NCI-H226 (cell line): ENCODE measurements at places on chromosomes 5 and 9.
A peak's percentile ranks its signal among the peaks of the same experiment; 100 is the strongest.

GRCh38 chr5:28328681-28329080 is 1290.3 kb upstream of the CDH9 start:
- DNase-seq, result peak; percentile 18

DNA sequence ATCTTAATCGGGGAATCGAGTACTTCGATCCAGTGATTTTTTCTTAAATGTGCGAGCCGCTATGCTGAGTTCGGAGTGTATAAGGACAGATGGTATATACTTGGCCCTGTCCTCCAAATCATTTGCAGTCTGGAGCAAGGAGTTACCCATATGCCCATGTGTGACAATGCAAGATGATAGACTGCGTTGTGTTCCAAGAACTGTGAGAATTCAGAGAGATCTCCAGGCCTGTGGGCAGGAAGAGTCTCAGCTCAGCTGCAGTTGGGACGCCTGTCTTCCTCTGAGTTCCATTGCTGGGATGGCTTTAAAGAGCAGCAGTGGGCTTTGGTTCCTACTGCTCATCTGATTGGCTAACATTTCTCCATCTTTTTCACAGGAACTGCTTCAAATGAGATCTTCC is 106.6 kb downstream of the ADAMTS16 start:
- no peak for DNase-seq

GRCh38 chr5:127997201-127997704 is 86.3 kb upstream of the SLC12A2 start:
- no peak for DNase-seq

DNA sequence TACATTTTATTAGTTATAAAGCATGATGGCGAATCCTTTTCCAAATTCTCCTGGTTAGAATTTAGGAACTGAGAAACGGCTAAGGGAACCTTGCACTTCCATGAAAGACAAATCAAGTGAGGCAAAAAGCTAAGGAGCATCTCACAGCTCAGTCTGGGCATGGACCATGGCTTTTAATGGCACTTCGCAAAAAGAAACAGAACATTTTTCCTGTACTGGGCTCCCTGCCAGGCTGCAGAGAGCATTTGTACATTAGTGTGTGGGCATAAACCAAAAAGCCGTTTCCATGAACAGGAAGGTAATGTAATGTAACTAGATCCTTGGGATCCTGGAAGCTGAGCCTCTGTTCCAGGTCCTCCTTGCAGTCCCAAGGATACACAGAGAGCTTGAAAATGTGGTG is 354.2 kb downstream of the MRPS30 start:
- no peak for DNase-seq

GRCh38 chr9:124840300-124840833 is 12.9 kb upstream of the WDR38 start:
- DNase-seq, result no peak

- peak; percentile 4 for DNase-seq
Observed at GRCh38 chr5:91797576-91797975, 414.5 kb upstream of the ARRDC3 start.

DNA sequence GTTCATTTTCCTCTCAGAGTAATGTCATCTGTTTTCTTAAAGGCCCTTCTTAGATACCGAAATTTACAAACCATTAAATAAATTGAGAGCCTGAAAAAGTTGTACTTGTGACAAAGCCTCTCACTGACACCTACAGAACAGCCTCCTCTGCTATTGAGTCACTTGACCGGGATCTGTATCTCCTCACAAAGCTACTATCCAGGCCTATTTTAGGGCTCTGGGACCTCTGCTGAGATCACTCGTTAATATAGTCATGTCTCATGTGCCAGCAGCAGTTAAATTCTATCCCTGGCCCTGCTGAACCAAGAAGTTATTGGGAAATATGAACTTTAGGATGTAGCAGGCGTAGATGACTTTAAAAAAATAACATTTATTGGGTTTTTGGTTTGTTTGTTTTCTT is 31.1 kb downstream of the FBXO38 start:
- DNase-seq, result no peak

DNA sequence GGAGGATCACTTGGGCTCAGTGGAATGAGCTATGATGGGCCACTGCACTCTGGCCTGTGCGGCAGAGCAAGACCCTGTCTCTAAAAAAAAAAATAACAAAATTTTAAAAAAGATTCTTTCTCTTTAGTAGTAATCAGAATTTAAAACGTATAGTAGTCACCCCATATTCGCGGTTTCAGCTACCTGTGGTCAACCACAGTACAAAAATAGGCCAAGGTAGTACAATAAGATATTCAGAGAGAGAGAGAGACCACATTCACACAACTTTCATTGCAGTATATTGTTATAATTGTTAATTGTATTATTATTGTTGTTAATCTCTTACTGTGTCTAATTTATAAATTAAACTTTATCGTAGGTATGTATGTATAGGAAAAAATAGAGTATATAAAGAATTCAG is 18.7 kb downstream of the INIP start:
- no peak for DNase-seq

DNA sequence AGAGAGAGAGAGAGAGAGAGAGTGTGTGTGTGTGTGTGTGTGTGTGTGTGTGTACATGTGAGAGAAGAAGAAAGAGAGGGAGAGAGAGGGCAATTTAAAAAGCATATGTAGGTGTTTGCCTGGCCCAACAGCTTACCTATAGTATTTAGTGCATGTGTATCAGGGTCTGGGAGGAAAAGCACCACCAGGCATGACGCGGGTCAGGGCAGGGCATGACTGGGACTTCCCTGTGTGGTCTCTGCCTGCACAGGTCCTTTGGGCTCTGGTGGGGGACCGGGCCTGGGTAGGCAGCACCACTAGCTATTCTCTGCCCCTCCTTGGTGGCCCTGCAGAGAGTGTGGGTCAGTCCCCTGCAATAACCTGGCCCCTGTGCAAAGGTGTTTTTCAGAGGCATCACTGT is 16.1 kb downstream of the IL9 start:
- no peak for DNase-seq

- no peak for DNase-seq
Observed at GRCh38 chr9:124552273-124552605, 45.0 kb upstream of the NR5A1 start.

DNA sequence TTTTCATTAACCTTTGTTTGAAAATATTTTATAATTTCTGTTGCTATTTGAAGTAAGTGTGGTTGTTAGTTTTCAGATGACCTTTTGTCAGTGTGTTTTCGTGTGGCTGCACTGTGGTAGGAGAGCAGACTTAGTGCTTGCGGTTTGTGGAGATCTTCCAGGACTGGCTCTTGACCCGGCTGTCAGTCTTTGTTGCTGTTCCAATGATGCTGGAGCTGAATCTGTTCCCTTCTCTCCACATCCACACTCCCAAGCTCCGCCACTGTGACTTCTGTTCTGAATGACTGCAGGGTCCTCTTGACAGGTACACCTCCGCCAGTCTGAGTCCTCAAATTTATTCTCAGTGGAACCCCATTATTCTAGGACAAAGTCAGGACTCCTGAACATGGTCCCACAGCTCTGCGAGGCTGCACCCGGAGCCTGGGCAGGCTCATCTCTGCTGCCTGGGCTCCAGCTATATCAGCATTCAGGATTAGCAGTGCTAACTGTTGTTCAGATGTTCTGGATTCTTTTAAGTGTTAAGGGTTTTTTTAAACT is 126.0 kb downstream of the WNK2 start:
- DNase-seq, result no peak

GRCh38 chr9:78921341-78921740 is 624.4 kb downstream of the PSAT1 start:
- no peak for DNase-seq

DNA sequence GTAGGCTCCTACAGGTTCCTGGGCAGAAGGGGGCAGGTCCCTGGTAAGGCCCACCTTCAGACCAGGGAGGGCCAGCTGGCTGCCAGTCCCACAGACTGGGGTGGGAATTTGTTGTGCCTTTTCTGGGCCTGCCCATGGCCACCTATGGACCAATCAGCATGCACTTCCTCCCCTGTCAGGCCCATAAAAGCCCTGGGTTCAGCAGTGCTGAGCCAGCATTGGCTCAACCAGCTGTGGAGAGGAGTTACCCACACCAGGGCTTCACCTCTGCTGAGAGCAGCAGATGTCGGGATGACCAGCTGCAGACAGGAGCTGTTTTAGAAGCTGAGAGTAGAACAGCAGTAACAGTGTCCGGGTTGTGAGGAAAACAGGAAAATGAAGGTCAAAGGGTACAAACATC is 373.4 kb upstream of the ACO1 start:
- DNase-seq, result no peak

- DNase-seq, result peak; percentile 22
Observed at GRCh38 chr5:56757077-56757476, 58.3 kb upstream of the MAP3K1 start.

GRCh38 chr9:110065532-110065931 is 142.4 kb downstream of the C9orf152 start:
- no peak for DNase-seq

GRCh38 chr5:164188733-164189148 is 683.3 kb downstream of the MAT2B start:
- DNase-seq, result no peak

- DNase-seq, result no peak
Observed at GRCh38 chr5:97608501-97608900, 425.5 kb upstream of the RIOK2 start.

DNA sequence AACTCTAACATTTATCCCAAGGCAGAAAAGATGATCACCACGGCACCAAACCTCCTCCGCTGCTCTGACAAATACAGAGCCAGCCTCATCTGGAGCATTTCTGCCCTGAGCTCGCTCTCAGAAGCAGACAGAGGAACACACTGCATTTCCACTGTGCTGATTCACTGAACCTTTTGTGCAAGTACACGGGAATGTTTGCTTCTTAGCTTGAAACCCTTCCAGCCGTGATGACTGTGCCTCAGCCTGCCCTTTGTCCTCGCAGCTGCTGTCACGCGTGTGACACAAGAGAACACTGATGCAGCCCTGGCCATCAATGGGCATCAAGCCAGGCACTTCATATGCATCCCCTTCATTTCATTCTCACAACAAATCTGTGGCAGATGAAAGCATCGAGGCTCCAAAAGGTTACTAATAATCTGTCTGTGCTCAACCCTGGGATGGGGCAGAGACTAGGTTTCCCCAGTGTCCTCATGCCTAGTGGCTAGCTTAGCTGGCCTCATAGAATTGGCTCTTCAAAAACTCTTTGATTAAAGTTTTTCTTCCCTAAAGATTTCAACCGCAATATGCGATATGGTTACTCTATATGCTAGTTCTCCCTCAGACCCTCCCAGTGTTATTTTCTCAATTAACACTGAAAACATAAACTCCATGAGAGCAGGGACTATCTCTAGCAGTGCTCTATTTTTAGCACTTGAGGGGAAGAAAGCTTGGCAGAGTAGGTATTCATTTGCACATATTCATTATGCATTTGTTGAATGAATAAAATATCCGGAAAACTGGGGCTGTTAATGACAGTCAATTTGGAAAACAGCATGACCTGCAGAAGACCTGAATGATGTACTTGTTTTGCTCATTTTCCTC is 7.3 kb downstream of the CDC14B start:
- peak; percentile 40 for DNase-seq

DNA sequence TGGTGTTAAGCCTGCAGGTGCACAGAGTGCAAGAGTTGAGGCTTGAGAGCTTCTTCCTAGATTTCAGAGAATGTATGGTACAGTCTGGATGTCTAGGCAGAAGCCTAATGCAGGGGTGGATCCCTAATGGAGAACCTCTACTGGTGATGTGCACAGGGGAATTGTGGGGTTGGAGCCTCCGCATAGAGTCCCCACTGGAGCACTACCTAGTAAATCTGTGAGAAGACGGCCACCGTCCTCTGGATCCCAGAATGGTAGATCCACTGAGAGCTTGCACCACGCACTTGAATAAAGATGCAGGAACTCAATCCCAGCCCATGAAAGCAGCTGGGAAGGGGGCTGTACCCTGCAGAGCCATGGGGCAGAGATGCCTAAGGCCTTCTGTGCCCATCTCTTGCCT is 699.4 kb upstream of the FAM174A start:
- DNase-seq, result no peak

DNA sequence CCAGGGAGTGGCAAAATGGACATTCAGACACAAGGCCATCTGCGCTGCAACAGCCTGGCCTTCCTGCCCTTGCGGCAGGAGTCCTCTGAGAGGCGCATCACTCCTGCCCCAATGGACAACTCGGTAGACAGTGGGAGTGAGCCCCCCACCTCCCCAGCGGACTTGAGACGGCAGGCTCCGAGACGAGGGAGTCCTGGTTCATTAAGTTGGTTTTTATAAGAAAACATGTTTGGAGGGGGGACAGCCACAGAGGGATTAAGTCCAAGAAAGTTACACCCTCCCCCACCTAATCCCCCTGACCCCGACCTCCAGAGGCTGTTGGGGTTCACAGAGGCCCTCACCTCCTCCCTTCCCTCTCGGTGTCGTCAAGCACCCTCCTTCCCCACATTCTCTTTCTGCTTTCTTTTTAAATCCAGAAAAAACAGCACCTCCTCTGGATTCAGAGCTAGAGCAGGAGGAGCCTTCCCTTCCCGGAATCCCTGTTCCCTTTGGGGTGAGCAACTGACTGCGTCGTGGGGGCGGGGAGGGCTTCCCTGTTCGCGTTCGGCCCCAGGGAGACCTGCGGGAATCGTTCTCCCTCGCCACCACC is 1.8 kb upstream of the EGR1 start:
- DNase-seq, result no peak

DNA sequence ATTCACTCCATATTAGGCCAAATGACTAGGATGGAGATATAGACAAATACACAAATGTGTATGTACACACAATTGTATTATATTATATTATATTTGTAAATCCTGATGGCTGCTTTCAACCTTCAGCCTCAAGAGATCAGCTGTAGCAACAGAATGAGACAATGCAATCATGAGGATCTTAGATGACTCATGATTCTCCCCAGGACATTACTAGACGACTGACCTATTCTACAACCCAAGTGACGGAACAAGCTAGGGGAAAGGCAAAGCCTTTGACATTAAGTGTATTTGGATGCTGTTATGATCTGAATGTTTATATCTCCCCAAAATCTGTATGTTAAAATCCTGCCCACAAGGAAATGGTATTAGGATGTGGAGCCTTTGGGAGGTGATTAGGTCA is 66.5 kb downstream of the COX7C start:
- DNase-seq, result no peak

DNA sequence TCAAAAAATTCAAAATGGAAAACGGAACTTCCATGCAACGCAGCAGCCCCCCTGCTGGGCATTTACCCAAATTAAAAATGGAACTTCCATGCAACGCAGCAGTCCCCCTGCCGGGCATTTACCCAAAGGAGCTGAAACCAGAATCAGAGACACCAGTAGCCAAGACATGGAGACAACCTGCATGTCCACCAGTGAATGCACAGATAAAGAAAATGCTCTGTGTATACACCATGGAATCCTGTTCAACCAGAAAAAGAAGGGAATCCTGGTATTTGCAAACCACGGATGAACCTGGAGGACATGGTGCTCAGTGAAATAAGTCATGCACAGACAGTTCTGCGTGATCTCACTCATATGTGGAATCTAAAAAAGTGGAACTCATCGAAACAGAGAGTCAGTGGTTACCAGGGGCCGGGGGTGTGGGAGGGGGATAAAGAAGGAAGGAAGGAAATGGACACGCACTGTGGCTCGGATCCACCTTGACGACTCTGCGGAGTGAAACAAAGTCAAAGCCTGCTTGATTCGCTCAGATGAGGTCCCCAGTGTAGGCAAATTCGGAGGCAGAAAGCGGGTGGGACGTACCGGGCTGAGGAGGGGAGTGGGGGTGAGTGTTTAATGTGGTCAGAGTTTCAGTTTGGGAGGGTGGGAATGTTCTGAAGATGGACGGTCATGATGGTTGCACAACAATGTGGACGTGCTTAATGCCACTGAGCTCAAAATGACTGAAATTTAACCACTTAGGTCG is 40.2 kb upstream of the EXOC3 start:
- no peak for DNase-seq
